ENCODE measurements at places on chromosomes 1 and 21.
A peak's percentile ranks its signal among the peaks of the same experiment; 100 is the strongest.

DNA sequence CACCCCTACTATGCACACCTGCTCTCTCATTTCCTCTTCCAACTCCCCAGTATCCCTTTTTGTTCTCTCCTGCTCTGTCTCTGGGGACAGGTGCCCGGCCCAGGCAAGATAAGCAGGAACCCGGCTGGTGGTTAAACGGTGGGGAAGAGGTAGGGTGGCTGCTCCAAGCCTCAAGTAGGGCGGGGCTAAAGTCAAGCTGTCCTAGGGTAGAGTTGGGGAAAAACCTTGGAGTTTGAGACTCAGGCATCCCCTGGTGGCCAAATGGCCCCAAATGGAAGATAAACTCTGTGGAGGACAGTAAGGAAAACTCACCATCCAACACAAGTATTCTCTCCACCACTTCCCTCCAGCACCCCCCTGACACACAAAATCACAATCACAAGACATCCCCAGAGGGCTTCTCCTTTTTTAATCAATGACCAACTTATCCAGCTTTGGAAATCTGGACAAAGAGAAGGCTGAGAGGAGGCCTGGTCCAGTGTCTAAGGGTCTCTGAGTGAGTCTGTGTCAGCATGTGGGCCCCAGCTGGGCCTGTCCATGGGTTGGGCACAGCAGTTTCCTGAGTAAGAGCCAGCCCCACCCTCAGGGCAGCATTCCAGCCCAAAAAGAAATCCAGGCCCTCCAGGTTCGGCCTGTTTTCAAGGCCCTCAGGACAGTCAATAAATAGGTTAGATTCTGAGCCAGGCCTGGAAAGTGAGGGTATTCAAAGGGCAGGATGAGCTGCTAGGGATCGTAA, 9.8 kb downstream of the POMGNT1 start:
- DNase-seq: no peak

GRCh38 chr1:55402671-55403464, 187.7 kb upstream of the USP24 start:
- no peak for DNase-seq

- no peak for DNase-seq
Observed at GRCh38 chr1:201536558-201536957, 2.4 kb upstream of the NAV1 start.

DNA sequence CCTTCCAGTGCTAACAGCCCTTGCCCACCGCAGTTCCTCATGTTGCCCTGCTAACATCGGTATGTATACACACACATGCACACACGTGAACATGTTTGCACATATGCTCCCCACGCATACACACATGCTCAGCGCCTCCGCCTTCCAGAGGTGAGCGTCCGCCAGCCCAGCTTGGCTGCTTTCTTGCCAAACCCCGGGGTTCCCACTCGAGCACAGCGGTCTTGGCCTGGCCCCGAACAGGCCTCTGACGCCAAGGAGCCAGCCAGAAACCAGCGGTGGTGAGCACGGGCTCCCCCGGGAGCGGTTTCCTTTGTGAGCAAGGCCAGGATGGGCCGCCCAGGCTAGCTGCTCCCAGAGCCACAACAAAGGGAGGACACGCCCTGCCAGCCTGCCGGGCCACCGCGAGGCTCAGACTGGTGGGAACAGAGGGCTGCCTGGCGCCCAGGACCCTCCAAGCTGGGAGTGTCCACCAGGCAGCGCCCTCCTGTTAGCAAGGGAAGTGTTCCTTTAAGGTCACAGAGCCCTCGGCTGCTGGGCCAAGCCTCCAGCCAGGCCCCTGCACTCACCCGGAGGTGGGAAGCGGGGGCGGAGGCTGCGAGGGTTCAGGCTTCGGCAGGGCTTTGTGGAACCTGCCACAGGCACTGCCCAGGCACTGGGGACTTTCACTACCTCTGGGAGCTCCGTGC, 65.4 kb downstream of the ALPL start:
- no peak for DNase-seq

GRCh38 chr1:225944951-225945350, 3.9 kb upstream of the LEFTY2 start:
- DNase-seq: no peak

- no peak for DNase-seq
Observed at GRCh38 chr1:58773406-58773840, 10.4 kb downstream of the JUN start.

GRCh38 chr1:156365754-156366153, 3.3 kb upstream of the RHBG start:
- no peak for DNase-seq

- DNase-seq: no peak
Observed at GRCh38 chr1:209889077-209889418, 49.0 kb upstream of the SYT14 start.

GRCh38 chr1:179632868-179633267, 41.2 kb downstream of the TDRD5 start:
- DNase-seq: no peak

DNA sequence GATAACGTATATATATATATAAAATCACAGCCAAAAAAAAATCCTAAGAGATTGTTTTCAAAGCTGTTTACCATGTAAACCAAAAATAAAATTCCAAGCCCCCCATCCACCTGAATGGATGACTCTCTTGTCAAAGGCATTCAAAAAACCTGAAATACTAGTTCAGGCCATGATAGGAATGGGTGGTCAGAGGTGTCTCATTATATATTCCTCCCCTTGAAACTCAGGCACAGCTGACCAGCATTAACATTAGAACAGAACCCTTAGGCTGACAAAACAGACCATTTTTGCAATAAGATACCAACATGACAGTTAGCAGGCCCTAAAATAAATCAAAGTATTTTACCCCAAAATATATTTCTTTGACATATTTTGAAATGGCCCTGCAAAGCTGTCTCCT, 122.5 kb downstream of the DNM3 start:
- no peak for DNase-seq

DNA sequence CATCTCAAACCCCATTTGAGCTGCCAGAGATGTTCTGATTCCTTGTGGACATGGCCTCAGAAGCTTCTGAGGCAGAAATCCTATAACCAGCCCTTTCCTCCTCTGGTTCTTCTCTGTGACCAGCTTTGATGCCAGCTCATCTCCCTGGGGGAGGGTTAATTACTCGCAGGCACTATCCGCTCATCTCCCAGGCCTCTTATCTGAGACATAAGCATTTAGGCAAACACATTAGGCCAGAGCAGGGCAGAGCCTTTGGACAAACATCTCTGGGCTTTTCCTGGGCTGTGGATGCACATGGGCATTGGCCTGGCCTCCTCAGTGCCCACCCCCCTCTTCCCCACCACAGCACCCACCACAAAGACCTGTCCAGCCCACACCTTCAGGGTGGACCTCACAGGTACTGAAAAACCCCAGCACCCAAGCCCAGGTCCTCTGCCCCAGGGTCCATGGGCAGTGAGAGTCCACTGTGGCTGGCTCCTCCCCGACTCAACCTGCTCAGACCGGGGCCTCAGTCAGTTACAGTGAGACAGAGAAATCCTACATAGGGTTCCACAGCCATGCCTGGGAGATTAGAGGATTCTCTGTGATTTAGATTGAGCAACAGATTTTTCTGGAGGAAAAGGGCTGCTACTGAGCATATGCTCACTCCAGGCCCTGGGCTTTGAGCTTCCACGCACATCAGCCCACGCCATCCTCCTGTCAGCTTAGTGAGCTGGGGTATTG, 26.9 kb downstream of the IGSF21 start:
- no peak for DNase-seq

DNA sequence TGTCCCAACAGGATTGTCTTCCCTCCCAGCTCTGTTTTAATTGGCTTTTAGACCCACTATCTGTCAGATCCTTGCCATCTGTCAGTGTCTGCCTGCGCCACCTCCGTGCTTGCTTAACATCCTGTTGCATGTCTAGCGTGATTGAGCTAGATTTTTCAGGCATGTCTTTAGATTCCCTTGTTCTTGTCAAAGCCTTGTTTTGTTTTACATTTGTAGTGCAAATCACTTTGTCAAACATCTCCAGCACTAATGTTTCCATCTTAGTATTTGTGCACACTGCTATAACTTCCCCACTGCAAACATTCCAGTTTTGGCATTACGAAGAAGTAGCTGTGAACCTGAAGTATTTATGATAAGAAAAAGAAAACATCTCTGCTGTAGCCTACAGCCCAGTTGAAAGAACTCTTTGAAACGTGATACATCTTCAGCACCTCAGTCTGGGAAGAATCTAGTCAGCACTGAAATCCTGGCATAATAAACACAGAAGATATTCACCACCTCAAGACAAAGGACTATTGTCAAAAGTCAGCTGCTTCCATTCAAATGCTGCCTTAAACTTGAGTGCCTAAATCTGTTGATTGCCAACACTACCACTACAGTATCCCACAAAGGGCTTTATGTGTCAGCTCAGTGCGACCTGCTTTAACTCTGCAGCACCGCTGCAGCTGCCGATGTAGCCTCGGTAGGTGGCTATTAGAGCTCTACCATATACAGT, 105.0 kb downstream of the FNBP1L start:
- no peak for DNase-seq

DNA sequence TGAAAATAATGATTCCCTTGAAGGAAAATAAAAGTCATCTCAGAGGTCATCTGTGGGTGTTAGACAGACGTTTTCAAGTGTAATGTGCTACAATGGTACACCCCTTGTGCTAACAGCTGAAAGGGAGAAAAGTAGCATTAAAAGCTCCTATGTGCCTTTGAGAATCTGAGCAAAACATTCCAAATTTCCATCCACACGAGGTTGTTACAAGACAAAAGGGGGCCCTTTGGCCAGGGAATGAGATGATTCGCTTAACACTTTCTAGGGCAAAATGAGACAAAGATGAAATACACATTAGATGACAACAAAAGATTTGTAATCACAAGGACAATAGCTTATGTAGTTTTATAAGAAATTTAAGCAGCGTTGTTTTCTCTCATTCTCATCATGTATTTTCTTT, 303.6 kb downstream of the LMX1A start:
- no peak for DNase-seq

- no peak for DNase-seq
Observed at GRCh38 chr1:204286315-204286714, 72.5 kb upstream of the GOLT1A start.

DNA sequence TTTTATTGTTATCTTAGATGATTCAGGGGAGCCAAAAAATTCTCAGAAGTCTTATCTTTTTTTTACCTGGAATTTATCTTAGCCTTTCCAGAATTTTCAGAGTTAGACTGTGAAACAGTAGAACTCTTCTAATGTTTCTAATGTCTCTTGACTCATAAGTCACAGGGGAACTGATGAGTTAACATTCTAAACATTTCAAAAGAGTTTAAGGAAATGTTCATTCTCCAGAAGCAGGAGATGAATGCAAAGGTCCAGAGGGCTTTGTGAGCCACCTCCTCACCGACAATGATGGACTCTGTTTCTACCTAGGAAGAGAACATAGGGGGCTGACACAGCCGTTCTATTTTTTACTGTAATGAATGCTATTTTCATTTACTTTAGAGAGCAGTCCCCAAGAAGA, 157.5 kb downstream of the BRINP2 start:
- no peak for DNase-seq

- no peak for DNase-seq
Observed at GRCh38 chr1:115982400-115982799, 6.1 kb downstream of the SLC22A15 start.

GRCh38 chr1:151197863-151198253, 494 bp upstream of the PIP5K1A start:
- peak; percentile 4 for DNase-seq

- DNase-seq: no peak
Observed at GRCh38 chr1:156172696-156173470, 19.5 kb downstream of the SEMA4A start.

DNA sequence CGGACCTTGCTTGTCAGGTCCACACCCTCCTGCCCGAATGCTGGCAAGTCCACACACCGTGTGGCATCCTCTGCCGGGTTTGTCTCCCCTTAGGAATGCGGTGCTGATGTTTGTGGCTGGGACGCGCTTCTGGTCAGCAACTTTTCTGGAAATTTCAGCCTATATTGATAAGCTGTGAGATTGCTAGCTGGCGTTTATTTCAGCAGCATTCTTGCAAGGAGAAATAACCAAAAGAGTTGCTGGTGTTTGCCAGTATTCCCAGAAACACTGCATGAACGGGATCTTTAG, 601 bp downstream of the CEPT1 start:
- peak; percentile 6 for DNase-seq

DNA sequence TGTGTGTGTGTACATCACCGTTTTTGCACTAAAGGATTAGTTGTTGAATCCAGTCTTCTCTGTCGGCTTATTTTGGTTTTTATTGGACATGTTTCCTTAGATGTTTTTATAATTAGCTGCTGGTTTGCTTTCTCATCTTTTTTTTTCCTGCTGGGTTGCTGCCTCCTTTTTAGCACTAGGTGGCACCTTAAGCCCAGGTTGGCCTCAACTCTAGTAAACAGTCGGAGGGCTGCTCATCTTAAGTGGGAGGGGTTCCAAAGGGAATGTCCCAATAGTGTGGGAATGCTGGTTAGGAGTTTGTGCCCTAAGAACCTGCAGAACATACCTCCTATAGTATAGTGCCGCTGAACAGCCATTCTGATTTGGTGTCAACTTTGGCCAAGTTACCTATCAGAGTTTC, 570.1 kb upstream of the CXADR start:
- DNase-seq: no peak

DNA sequence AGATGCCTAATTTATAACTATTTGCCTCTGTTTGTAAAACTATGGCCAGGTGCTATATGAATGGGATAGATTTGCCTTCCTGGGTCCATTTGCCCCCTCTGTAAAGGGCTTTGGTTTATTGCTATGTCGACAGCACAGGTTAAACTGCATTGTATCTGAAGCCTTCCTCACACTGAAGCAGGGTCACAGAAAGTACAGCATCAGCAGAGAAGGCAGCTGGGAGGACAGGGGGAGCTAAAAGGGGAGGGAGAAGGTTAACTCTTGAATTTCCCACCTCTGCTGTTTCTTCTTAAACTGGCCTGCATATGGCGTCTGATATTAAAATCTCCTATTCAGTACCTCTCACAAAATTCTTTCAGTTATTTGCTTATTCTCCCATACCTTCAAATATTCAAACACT, 297.4 kb downstream of the TM2D1 start:
- DNase-seq: no peak

DNA sequence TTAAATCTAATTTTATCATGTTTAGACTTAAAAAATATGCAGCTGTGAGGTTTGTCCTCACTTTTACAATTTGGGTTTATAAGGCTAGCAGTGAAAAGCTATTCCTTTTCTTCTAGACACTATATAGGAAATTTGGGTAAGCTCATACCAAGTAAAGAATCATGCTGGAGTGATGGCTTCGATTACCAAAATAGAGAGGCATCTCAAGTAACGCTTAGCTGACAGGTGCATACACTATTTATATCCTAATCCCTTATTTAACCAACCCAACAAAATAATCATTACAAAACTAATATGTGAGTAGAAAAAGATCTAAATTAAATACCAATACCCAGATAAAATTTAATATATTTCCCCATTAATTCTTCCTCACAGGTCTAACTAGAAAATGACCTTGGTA, 193.2 kb downstream of the LHX8 start:
- no peak for DNase-seq

DNA sequence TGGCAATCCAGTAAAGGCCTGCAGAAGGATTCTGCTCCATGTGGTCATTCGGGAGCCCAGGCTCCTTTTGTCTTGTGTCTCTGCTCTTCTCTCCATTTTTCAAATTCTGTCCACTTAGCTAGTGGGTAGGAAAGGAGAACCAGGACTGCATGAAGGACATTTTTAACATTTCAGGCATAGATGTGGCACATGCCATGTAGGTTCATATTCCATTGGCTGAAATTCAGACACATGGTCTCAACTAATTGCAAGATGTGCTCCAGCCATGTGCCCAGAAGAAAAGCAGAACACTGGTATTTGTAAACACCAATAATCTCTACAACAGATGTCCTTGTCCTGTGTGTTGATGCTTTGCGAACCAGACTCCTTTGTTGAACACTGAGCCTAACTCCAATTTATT, 85.2 kb upstream of the WLS start:
- no peak for DNase-seq
